ENCODE measurements at places on chromosomes 13 and 19.

DNA sequence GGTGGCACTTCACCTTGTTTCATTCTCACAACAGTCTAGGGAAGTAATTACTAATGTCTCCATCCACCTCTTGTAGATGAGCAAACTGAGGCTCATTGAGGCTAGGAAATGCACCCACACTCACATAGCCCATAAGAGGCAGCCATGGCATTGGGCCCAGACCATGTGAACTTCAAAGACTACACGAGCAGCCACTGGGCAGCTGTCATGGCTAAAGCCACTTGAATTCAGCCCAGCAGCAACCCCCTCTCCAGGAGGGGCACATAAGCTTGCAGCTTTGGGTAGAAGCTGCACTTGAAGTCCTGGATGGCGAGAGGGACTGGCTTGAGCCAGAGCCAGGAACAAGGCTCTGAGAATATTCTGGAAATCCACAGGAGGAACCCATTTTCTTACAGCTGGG lies 13.4 kb downstream of the ALOX5AP start:
- peak; percentile 34 for DNase-seq

DNA sequence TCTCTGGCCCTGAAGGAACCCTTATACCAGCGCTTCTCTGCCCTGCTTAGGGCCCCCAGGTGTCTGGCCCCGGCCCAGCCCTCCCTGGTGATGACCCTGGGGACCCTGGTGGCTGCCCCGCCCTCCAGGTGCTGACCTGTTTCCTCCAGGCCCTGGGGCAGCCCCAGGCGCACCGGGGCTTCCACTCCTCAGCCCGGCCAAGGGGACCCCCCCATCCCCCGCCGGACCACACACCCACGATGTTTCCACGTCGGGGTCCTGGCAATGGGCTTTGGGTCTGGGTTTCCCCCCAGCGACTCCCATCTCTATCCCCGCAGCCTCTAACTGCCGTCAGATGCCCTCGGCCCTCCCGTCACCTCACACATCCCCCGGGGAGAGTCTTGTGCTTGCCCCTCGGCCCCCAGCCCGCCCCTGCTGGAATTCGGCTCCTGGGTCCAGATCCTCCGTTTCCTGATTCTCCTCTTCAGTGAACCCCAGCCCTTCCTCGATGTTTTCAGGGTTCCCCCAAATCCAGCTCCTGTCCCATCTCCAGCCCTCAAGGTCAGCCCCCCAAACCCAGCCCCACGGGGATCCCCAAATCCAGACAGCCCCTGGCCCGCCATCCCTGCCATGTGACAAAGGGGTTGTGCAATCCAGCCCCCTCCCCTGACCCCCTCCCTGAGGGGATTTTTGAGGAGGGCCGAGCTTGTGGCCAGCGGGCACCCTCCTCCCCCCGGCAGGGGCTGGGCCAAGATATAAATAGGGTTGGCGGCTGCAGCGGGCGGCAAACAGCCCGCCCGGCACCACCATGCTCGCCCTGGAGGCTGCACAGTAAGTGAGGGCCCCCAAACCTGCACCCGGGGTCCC lies at the start of gene SPIB:
TSS of gene SPIB (plus strand) at position 763 of the 846 bp plus-strand sequence. CDS start at position 788, 25 bp downstream.
- no peak for DNase-seq

GRCh38 chr19:14167576-14168138 lies 31.3 kb upstream of the ASF1B start:
- no peak for DNase-seq

GRCh38 chr13:22121146-22121739 lies 450.4 kb downstream of the FGF9 start:
- no peak for DNase-seq

DNA sequence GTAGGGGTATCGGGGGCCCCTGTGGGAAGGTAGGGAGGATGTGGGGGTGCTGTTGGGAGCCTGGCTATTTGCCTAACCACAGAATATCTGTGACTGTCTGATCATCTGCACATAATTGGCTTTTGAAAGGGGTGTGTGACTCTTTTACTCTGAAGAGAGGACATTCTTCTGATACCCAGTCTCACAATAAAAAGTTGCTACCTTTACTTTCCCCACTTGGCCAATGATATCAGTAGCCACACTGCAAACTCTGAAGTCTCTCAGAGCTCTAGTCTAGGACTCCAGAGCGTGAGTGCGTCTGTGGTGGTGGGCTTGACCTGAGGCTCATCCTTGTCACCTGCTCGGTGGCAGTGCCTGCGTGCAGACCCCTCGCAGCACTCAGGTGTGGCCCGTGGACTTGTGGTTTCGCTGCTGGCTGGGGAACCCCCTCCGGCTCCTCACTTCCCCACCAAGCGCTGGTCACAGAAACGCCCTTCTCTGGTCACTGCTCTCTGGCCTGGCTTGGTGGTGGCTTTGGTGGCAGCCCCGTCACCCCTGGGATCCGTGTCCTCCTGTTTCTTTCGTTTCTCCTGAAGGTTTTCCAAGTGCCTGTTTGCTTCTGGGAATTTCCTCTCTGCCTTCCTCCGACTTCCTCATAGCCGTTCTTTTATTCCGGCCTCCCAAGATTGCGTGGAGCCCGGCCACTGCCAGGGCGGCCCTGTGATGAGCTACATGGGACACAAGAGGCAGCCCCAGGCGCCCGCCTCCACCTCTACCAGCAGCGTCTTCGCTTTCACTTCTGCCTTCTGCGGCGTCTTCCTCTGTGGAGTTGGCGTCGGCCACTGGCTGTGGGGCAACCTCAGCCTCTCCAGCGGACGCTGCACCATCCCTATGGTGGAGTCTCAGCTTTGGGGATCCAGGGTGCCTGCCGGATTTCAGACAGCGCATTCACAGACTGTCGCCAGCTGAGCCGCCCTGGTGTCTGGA lies 78.0 kb downstream of the ATP11A start:
- no peak for DNase-seq

GRCh38 chr13:36282821-36283432 lies 14.7 kb downstream of the CCDC169 start:
- DNase-seq: peak; percentile 60

DNA sequence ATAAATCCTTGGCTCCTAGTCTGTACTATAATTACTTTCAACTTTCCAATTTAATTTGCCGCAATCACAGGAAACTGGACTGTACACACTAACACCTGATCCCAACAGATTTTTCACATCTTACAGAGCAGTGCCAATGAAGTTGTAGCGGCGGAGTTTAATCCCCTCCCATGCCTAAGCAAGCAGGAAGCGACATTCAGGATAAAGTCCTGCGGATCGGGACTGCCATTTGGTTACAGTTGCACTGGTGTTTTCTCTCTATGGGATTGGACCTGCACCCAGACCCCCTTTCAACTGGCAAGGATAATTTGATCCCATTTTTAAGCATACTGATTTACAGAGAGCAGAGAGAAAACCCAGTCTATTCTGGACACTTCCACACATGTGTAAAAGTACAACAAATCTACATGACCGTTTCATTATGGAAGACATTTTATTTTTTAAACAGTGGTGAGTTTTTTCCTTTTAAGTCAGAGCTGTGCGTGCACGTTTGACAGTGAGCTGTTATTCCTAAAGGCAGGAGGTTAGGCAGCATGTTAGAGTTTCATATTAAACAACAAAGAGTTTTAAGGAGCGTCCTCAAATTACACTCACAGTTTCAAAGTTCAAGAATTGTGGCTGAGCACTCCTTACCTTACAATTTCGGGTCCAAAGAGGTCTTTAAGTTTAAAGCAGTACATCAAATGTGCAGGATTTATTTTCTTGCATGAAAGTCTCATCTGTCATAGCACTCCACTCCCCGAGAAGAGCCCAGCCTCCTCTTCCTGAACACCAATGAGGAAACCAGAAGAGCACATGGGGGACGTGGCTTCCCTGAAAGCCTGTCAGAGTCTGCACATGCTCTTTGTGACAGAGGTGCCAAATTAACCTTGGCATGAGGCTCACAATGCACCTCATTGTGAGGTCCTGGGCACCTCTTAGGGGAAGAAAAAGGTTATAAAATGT lies 141.6 kb upstream of the RFC3 start:
- peak; percentile 89 for DNase-seq

DNA sequence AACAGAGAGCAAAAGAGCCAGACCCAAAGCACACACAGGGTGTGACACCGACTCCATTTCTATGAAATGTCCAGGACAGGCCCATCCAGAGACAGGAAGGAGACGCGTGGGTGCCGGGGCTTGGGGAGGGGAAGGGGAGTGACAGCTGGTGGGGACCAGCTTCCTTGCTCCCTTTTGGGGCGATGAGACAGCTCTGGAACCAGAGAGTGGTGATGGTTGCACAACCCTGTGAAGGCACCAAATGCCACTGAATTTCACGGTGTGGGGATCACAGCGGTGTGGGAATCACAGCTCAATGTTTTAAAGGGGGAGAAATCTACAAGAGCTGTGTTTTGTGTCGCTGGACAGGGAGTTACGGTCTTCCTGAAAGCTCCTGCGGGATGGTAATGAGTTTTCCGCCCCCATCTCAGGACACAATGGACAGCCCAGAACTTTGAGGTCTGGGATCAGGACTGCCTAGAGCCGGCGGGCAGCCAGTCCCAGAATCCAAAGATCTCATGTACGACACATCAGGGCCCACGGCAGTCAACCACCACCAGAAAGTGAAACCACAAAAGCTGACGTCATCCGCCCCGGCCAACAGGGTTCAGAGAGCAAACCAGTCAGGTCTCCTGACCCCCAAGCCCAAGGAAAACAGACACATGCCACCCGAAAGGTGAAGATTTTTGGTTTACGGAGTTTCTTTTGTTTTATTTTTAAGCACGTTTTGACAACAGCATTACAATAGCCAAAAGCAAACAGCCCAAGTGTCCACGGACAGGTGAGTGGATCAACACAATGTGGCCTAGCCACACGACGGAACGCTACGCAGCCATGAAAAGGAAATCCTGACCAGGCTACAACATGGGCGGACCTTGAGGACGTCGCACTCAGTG lies 7.3 kb downstream of the SGTA start:
- DNase-seq: no peak

DNA sequence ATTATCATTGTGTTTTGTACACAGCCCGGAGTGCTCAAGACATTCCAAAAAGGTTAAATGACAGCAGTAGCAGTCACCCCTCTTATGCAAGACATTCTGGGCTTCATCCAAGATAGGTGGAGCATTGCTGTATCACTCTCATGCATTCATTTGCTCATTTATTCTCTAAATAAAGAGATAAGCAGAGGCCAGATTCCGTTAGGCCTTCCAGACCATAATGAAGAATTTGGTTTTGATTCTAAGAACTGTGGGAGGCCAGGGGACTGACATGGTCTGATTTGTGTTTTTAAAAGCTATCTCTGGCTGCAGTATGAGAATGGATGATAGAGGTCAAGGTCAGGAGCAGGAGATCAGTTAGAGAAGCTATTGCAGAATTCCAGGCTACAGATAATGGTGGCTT lies 145.8 kb downstream of the KCNRG start:
- no peak for DNase-seq

DNA sequence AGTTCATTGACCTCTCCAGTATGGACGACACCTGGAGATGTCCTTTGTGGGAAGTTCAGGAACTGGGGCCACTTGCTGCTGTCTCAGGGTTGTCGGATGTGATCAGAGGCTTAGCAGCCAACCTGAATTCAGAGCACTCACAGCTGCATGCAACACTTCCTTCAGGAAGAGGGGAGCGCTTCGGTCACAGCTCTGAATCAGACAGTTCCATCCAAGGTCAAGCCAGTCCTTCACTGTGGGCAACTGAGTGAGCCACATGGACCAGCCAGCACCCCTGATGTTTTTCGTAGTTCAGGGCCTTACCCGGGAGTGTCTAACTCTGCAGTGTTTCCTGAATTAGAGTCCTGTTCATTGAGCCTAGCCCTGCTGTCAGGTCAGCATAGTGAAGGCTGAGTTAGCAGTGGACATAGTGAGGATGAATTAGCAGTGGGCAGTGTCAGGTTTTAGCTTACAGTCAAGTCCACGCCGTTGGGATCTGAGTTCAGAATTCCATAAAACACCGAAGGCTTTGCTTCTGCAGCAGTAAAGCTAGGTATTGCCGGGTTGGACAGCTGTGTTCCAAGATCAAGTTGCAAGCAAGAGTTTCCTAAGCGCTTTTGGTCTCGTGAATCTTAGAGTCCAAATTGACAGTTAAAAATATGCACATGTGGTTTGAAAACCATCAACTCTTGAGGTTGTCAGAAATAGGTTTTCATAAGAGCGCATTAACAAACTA lies 5.1 kb downstream of the ZNF555 start:
- DNase-seq: no peak

- no peak for DNase-seq
These were observed 1120.7 kb downstream of the DIAPH3 start for GRCh38 chr13:59043016-59043415.

DNA sequence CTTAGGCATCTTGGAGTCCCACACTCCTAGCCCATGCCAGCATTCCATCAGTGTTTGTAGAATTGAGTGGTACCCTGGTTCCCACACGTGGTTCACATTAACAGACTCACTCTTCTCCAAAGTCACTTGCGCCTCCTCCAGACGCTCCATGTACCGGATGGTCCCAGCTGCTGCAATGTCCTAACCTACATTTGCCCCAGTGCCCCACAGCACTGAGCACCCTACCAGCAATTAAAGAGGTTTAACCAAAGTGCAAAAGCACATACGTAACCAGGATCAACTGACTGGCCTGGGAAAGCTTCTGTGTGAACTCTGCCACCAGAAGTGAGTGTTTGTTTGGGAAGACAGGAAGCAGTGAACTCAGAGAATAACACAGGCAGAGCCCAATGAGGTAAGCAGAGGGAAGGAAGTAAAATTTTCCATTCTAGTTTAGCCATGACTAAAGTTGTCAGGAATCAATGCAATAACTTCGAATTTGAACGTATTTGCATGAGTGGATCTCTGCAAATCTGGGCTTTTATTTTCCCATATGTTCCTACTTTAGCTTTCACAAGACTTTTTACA lies 7.3 kb upstream of the MEDAG start:
- no peak for DNase-seq

DNA sequence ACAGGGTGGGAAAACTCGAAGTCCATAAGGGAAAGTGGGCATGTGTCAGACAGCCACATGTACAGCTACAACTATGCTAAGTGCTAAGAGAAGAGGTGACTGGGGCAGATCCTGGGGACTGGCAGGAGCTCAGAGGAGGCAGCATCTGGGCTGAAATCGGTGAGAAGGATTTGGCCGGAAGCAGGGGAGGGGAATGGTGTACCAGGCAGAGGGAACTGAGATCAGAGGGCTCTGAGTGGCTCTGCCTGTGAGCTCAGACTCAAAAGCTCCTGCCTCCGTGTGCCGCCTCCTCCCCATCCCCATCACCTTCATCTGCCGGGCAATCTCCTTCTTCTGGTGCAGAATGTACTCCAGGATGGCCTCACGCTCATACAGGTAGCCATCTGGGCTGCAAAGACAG lies 21.8 kb downstream of the NOSIP start:
- DNase-seq: peak; percentile 44

DNA sequence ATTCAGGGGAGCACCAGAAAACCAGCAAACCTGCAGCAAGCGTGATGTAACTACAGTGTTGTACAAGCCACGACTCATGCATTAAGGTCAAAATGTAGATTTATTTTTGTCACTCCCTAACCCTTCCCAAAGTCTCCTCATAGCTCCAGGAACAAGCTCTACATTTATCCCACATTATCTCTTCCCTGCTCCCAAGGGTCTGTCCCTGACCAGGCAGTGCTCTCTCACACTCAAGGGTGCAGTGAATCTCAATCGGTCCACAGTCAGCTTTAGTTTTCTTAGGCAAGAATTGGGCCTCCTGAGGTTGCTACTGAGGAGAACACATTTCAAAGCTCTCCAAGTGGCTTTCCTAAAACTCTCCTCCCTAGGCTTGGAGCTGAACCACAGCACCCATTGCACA lies 219.4 kb downstream of the NHLRC3 start:
- DNase-seq: no peak

All from NCI-H82 (cell line).